ENCODE measurements at places on chromosomes 6 and 20.

DNA sequence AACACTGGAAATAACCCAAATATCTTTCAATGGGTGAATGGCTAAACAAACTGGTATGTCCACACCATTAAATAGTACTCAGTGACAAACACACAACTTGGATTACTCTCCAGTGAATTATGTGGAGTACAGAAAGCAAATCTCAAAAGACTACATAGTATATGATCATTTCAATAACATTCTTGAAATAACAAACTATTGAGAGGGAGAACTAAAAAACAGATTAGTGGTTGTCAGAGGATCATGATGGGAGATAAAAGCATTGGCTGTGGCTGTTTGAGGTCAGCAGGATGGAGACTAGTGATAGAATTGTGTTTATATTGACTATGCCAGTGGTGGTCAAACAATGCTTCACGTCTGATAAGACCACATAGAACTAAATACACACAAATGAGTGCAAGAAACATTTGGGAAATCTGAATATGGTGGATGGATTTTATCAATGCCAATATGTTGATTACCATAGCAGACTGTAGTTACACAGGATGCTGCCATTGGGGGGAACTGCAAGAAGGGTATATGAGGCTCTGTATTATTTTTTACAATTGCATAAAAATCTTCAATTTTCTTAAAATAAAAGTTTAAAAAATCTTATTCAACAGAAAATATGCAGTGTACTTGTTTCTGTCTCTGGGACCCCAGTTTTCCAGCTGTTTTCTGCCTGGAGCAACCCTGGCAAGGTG, 242.0 kb downstream of the TBXT start:
- no peak for DNase-seq

- no peak for DNase-seq
Measured at GRCh38 chr6:27544612-27545260, 71.8 kb upstream of the ZNF184 start.

- DNase-seq, result no peak
Measured at GRCh38 chr6:70282312-70282918, 20.5 kb downstream of the COL9A1 start.

DNA sequence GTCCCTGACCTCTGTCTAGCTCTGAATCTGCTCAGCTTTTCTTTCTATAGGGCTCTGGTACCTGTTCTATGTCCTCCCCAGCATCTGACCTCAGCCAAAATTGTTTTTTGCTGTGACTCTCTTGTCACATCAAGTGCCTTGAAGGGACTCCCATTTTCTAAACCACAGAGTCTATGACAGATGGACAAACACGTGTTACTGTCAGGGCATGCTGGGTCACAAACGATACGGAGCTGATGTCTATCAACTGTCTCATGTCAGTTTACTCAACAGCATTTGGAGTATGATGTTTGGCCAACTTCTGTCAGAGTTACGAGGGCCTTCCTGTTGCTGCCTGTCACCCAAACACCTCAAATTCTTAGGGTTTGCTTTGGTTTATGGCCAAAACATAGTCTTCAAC, 20.5 kb downstream of the ID4 start:
- no peak for DNase-seq

- no peak for DNase-seq
Measured at GRCh38 chr20:18176318-18176785, 38.7 kb downstream of the KAT14 start.

DNA sequence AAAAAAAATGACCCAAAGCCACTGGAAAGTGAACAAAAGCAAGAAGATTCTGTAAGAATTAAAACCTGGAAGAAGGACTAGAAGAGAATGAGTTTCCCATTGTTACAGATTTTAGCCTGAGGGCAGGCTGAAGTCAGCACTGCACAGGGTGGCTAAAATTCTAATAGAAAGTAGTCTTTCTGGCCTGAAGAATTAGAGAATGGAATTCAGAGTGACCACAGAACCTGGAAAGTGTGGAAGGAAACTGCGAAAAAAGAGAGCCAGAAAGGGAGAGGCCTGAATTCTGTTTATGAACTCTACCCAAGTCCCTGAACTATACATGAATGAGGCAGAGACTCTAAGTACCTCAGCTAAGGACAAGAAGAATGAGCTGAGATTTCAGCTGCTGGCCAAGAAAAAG, 38.9 kb upstream of the FILIP1 start:
- DNase-seq, result no peak

GRCh38 chr6:158939255-158940159, 60.5 kb downstream of the RSPH3 start:
- DNase-seq, result no peak

DNA sequence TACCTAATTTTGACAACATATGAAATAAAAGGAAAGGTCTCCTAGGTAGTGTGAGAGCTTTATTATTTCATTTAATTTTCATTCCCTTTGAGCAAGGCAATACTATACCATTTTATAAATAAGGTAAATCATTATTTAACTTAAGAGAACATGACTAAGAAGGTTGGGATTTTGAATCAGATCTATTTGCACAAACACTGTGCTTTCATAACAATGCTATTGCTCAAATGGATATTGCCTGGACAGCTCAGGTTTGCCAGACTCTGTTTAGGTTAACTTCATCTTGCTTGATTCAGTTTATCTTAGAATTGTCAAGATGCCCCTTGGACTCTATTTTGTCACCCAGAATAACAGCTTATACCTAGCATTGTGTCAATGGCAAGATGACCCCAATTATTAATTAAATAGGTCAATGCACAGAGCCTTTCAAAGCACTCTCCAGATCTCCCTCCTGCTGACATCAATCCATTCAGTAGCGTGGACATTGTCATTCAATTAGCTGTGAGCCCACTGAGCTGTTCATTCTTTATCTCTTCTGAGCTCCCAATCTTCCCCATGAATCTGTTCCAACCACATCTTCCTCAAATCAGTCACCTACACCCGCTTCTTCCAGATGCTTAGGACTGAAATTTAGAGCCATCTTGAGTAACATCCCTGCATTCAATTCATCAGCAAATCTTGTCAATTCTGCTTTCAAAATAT, 42.1 kb upstream of the TMEM30A start:
- no peak for DNase-seq

DNA sequence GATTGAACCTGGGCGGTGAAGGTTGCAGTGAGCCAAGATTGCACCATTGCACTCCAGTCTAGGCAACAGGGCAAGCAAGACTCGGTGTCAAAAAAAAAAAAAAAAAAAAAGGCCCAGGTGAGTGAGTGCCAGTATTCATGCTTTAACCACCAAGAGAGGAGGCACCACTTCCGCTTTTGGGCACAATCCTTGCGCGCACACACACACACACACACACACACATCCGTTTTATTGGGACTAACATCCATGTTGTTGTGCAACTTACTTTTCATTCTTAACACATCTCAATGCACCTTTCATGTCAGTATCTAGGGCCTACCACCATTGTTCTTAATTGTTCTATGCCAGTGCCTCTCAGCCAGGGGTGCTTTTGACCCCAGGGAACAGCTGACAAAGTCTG, 263.0 kb downstream of the CDC5L start:
- no peak for DNase-seq

DNA sequence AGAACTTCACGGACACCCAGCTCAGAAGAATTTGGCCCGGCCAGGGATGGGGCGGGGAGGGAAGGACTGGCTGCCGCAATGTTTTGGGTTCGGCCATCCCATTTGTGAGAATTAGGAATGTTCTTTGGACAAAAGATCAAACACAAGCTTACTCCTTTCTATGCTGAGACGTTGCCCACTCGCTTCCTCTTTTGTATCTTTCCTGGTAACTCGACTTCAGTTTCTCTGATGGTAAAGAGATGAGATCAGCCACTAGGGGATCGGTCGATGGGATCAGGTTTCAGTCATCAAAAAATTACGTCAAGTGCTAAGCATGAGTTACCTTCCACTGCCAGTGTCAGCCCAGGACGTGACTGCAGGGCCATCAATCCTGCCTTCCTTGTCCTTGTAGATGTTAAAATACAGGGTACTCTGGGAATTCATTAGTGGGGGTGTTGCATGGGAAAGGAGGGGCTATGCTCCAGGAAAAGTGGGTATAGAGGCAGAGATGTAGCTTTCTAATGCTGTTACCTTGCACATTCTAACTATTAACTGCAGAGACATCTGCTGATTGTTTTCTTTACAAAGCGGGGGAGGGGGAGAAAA, 190.2 kb downstream of the TSHZ2 start:
- DNase-seq, result no peak

GRCh38 chr20:46246559-46246958, 61.7 kb downstream of the CDH22 start:
- DNase-seq, result no peak

DNA sequence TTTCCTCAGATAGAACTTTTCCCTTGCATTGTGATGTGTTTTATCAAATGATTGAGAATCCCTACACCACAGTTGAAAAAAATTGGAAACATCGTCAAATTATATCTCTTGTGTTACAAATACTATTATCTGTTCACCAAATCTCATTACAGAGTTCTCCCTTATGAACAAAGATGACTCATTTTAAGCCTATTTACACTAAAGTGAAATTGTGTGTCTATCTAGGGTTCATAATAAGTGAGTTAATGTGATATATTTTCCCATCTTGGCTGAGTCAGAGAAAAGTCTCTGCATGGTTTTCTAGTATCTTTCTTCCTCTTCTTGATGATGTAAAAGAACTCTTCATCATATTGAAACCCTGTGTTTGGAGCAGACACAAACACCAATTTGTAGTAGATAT, 1263.3 kb upstream of the EYS start:
- no peak for DNase-seq

GRCh38 chr6:10534419-10534762, 13.2 kb downstream of the GCNT2 start:
- no peak for DNase-seq

GRCh38 chr6:16684896-16685554, 76.2 kb downstream of the ATXN1 start:
- peak; percentile 62 for DNase-seq

DNA sequence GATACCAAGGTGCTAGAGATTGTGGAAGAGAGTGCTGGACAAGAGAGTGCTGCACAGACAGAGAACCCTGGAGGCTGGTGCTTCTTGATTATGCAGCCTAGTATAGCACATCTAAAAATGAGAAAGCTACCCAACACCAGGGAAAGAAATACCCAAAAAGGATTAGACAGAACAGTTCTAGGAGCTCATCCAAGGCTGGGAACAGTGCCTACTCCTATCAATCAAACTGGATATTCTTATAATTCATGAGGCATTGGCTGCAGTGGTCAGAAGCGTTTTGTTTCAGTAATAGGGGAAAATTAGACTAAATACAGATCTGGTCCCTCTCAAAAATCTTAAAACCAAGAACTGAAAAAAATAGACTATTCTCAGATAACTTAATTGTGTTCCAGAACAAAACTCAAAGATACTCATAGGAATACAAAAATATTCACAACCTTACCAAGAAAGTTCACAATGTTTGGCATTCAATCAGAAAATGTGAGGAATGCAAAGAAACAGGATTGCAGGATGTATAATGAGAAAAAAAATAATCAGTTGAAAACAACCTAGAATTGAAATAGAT, 222.9 kb downstream of the EPHA7 start:
- DNase-seq, result no peak

DNA sequence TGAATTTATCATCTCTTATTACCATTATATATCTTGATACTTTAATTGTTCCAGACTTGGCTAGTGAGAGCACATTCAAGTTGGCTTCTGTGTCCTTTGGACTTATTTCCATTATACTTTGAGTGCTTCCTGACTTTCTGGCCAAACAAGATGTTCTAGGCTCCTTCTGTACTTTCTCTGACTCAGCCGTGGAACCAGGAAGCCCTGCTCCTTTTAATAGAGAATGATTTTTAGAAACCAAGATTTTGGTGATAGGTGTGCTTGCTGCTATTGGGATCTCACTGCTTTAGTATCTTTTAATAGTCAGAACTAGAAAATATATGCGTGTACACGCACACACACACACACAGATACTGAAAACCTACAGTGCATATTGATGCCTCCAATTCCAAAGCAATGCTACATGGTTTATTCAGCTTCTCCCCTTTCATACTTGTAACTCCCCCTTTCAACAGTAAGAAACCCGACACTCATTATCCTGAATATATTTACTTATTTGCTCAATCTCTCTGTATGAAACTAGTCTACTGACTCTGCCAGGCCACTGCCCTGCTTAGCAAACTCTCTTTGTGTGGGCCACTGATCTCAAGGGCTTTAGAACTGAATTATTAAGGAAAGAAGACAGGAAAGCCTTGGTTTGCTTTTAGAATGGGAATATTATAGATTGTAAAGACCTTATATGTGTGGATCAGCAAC, 42.7 kb upstream of the EZR start:
- DNase-seq, result no peak

DNA sequence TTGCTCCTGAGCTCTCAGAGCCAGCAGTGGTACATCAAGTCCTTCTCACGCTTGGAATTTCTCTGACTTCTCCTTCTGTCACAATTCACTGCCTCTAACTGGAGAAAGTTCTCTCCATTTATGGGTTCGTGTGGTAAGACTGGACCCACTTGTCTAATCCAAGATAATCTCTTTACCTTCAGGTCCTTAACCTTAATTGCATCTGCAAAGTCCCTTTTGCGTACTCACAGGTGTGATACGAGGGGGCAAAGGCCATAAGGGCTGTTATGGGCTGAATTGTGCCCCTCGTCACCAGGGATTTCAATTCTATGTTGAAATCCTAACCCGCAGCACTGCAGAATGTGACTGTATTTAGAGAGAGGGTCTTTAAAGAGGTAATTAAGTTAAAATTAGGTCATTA, 27.5 kb upstream of the TBC1D22B start:
- no peak for DNase-seq

- no peak for DNase-seq
Measured at GRCh38 chr6:132188556-132189264, 212.6 kb downstream of the MOXD1 start.

GRCh38 chr6:135871296-135871695, 19.8 kb downstream of the PDE7B start:
- no peak for DNase-seq

GRCh38 chr6:30769088-30769852, 24.9 kb upstream of the IER3 start:
- DNase-seq, result peak; percentile 57

DNA sequence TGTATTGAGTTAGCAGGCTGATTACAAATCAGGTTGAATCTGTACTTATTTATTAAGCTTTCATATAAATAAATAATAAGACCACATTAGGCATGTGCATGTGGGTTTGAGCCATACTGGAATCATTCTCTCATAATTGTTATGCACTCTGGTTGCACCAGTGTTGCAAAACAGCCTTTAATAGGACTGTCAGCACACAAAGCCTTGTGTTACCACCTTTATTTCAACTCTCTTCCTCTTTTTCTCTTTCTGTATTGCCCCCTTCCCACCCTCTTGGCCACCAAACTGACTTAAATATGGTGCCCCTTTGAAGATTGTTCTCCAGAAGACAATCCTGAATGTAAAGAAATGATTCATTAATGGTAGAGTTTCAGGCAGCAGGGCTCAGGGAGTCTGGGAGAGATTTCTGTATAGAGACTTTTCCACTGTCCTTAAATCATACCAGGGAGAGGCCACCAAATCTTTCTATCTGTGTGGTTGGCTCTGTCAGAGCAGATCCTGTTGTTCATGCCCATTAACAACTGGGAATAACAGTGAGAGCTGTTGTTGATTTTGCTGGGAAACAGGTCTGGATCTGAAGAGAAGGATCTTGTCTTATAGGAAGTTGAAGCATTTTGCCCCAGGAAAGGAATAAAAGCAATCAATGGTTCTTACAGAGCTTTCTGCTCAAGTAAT, 131.6 kb upstream of the SOX4 start:
- no peak for DNase-seq

GRCh38 chr20:57143173-57143572, 123.3 kb downstream of the BMP7 start:
- DNase-seq, result no peak
